ENCODE measurements at places on chromosomes 5 and 9.

DNA sequence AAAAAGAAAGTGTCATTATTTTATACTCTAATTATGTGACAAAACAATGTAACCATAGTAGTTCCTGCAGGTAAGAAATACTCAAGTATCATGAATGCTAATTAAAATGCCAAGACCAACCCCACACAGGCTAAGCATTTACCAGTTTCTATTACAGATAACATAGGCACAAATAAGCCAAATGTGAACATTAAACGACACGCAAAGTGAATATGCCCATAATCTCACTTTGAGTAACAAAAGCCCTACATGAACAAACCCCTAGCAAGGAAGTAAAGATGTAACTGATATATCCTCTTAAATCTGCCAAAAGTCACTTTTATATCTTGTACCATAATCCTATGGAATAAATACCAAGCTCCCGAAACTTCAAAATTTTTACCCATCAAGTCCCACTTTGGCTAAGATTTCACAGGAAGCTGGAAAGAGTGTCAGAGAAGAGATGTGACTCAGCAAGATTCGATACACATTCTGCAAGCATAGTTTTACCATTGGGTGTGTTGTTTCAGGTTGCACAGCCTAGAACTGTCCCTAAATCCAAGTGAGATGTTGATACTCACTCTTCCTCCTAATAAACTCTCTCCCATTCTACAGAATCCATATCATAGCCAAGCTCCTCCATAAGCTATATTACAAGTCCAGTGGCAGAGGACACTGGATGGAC lies 28.8 kb downstream of the TRPM6 start:
- DNase-seq = no peak

DNA sequence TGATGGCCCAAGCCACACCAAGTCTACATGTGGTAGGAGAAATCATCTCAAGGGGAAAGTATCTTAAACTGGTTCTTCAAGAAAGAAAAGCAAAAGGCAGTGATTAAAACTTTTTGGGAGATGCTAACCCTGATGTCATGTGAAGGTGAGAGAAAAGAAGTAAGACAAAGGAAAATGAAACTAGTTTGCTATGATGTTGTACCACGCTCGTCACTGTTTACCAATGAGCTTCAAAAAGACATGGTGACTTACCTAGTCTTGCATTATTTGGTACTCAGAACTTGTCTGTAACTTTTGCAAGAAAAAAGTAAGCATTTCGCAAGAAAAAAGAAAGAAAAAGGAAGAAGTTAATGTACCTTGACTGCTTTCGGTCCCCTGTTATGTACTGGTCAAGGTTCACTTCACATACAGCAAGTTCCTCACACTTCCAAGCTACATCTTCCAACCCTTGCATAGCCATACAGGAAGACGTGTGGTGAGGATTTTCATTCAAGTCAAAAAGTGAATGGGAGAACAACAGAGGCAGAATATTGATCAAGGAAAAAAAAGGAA lies 739.3 kb downstream of the NR2F1-AS1 start:
- no peak for DNase-seq

- no peak for DNase-seq
Observed at GRCh38 chr5:142878111-142878510, 107.9 kb downstream of the ARHGAP26 start.

DNA sequence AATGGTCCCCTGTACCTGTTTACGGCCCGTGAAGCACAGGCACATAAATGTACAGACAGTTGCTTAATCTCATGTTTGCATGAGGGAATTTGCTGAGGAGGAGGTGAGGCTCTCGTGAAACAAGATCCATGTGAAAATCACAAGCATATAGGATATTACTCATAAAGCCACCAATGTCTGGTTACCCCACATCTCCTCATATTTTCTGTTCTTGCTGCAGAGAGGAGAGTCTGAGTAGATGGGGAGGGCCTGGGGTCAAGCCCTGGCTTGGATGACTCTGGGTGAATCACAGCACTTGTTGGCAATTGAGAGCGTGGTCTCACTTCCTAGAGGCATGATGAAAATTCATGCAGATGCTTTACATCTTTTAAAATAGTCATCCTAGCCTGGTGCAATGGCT lies 975 bp downstream of the AGXT2 start:
- DNase-seq = no peak

GRCh38 chr9:132238026-132238972 lies 76.4 kb downstream of the NTNG2 start:
- no peak for DNase-seq

DNA sequence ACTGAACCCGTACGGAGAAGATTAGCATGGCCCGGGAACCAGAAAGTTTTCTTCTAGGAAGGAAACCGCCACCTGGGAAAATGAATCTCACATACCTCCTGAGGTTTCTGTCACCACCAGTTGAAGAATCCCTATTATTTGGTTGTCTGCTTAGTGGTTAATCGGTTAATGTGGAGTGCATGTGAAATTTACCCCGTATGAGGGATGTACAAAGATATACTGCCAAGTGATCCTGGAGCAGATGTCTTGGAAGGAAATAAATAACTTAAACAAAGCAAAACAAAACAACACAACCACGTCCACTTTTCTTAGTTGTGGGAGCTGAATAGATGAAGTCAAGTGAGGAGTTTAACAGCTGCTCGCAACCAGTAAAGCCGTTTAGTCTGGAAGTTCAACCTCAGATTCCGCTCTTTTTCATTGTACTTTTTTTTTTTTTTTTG lies 3.8 kb downstream of the DMRT2 start:
- DNase-seq = no peak

DNA sequence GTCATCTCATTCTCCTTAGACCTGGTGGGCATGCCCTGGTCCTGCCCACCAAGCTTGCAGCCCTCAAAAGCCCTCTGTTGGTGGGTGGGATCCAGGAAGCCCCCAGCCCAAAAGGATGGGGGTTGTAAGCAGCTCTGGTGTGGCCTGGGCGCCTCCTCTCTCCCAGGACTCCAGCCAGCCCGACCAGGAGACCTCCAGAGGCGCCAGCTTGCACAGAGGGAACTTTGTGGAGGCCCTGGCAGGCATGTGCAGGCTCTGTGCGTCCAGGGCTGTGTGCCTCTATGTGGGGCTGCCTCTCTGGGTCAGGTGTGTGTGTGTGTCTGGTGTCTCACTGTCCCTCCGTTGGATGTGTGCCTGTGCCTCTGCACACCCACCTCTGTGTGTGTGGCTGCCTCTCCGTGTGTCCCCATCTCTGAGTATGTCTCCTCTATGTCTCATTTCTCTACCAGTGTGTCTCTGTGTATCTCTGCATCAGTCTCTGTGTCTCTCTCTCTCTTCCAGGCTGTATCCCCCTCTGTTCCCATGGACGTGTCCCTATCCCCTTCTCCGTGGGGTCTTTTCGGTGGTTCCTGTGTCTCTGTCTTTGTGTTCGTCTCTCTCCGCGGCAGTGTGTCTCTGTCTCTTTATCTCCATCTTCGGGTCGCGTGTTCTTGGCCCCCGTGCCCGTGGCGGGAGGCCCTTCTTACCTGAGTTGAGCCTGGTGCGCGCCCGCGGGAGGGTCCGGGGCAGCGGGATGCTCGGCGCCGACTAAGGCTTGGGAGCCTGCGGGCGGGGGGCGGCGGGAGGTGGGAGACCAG lies 501 bp downstream of the ENHO start:
- DNase-seq = no peak

DNA sequence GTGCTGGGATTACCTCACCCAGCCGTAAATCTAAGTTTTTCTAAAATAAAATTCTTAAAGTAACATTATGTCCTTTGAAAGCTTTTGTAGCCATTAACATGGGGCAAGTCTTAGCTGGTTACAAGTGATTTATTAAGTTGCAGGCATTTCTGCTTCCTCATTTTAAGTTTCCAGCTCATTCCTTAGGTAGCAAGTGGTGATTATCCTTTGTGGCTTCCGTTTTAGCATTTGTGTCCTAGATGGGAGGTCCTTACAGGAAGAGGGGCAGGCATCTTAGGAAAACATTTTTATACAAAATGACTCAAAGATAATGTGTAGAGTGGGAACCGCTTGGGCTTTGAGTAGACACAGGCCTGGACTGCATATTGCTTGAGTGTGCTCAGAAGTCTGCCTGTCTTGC lies 35.0 kb upstream of the ROPN1L start:
- no peak for DNase-seq

- no peak for DNase-seq
Observed at GRCh38 chr5:133927300-133928180, 40.9 kb downstream of the C5orf15 start.

DNA sequence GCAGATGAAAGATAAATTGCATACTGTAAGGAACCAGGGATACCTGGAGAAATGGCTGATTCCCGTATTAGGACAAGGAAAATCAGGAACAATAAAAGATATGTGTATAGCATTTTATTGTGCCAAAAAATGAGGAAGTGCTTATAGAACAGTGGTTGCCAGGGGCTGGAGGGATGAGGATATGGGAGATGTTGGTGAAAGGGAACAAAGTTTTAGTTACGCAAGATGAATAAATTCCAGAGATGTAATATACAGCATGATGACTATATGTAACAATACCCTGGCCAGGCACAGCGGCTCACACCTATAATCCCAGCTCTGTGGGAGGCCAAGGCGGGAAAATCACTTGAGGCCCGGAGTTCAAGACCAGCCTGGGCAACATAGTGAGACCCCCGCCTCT lies 101.8 kb downstream of the CDK5RAP2 start:
- no peak for DNase-seq

DNA sequence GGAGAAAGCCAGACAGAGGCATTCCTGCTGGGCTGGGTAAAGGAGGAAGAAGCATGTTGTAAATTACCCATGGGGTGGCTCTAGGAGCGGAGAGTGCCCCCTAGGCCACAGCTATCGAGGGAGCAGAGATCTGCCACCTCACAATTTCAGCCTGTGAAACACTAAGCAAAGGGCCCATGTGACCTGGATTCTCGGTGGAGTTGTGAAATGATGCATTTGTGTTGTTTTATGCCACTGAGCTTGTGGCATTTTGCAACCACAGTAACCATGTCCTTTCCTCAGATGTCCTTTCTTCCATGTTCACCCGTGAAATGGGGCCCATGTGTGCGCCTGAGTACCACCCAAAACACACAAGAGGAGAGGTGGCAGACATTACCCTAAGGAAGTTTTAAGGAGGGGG lies 159.3 kb downstream of the SYK start:
- DNase-seq = no peak

DNA sequence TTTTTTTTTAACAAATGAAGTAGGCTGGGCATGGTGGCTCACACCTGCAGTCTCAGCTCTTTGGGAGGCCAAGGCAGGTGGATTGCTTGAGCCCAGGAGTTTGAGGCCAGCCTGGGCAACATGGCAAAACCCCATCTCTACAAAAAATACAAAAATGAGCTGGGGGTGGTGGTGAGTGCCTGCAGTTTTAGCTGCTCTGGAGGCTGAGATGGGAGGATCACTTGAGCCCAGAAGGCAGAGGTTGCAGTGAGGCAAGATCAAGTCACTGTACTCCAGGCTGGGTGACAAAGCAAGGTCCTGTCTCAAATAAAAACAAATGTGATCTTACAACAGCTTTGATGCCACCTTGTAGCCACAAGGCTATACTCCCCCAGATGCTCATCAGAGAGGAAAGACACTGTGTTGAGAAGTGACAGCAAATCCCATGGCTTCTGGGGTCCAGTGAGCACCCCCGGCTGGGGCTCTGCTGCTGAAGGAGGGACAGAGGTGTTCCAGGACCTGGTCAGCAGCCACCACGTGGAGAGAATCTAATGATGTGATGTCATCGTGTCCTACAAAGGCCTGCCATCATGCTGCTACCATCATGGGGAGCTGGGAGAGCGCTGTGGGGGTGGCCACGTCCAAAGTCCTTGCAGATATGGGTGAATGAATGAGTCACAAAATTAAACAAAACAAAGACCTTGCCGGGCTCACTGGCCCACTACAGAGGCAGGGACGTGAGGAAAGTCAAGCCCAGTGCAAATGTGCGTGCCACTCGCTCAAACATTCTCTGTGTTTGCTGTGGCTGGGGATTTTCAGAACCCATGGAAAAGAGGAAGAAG lies 60.7 kb downstream of the PRRT1B start:
- DNase-seq = no peak

GRCh38 chr5:92674321-92674720 lies 906.7 kb downstream of the NR2F1-AS1 start:
- no peak for DNase-seq

GRCh38 chr5:109645707-109646192 lies 44.0 kb upstream of the MAN2A1 start:
- no peak for DNase-seq

- DNase-seq = no peak
Observed at GRCh38 chr9:98075332-98075805, 18.8 kb downstream of the NANS start.

- DNase-seq = no peak
Observed at GRCh38 chr9:16591092-16591491, 279.4 kb downstream of the BNC2 start.

GRCh38 chr5:121288781-121289180 lies 562.9 kb upstream of the FTMT start:
- DNase-seq = no peak

GRCh38 chr5:41832430-41832829 lies 37.8 kb downstream of the OXCT1 start:
- DNase-seq = no peak

DNA sequence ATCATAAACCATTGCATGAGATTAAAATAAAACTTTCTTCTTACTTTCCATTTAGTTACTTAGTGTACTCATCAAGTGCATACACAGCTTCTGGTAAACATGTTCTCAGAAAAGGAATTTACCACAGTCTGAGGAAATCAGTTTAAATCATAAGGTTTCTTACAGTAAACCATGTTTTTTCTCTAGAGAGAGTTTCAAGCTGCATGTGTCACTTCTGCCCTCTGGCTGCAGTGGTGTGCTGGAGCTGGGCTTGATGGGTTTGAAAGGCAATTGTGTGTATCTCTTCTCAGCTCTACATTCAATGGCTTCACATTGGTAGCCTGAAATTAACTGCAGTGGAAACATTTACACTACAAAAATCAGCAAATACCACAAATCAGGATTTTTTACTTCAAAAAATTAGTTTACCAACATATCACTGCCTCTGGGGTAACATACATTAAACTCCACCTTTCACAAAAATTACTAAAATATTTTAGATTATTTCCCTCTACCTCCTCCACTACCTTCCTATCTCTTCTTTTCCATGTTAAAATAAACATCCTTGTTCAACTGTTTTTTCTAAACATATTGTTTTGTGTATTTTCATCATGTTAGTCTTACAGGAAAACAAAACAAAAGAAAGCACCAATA lies 414.3 kb downstream of the ANXA1 start:
- DNase-seq = no peak

DNA sequence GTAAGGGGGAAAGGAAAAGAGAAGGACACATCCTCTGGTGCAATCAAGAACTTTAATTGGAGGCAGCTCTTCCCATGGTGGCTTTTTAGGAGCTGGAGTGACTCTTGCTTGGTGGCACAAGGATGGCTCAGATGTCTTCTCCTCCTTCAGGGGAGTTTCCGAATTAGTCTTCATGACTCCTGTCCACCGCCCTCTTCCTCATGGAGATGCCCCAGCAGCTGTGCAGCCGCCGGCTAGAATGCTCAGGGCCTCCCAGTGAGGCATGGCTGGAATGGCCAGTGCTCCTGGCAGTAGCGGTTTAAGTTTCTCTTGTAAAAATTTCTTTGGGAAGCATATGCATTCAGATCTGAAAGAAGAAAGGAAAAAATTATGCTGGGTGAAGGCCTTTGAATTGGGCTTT lies 8.8 kb upstream of the TEX53 start:
- DNase-seq = no peak

DNA sequence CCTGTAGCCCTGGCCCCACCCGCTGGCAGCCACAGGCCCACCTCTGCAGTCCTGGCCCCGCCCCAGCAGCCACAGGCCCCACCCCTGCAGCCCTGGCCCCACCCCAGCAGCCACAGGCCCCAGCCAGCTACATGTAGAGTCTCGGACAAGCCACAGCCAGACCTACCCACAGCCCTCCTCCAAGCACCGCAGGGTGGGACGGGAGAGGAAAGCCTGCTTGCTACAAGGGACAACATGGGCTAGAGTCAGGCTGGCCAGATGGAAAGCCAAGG lies 49.5 kb upstream of the SARDH start:
- DNase-seq = no peak

- no peak for DNase-seq
Observed at GRCh38 chr9:14251154-14252071, 62.5 kb downstream of the NFIB start.
